CD8-positive, alpha-beta T cell (primary cell): ENCODE measurements at places on chromosomes 16 and 17. TPM values are rescaled to one million over a fixed set of nuclear protein-coding genes. Genes with fewer than 3 reads are reported as not detected.

Gene MAF
- 24.8 TPM for total RNA-seq

Gene KPNB1
- 170 TPM for total RNA-seq

Gene ZG16B
- total RNA-seq = not detected

Gene MFSD6L
- not detected for total RNA-seq

Gene PRKCB
- 62.8 TPM for total RNA-seq

Gene CDH13
- total RNA-seq = not detected

Gene ADAP2
- 0.14 TPM for total RNA-seq

Gene CDK3
- 3.3 TPM for total RNA-seq

Gene FGF11
- 1.7 TPM for total RNA-seq

Gene HOXB8
- total RNA-seq = not detected

Gene KRT33A
- total RNA-seq = not detected

Gene SMPD3
- 0.25 TPM for total RNA-seq

Gene TXNDC11
- 130 TPM for total RNA-seq

Gene KRT24
- not detected for total RNA-seq

Gene EXOC3L1
- total RNA-seq = not detected

Gene SEPTIN1
- 150 TPM for total RNA-seq

Gene PEMT
- total RNA-seq = 14.7 TPM

Gene TBC1D3I
- total RNA-seq = not detected

Gene CD300LF
- not detected for total RNA-seq

Gene HYDIN
- total RNA-seq = not detected

Gene RAB26
- total RNA-seq = not detected

Gene PKMYT1
- 0.44 TPM for total RNA-seq

Gene KRT32
- not detected for total RNA-seq

Gene ABCC3
- not detected for total RNA-seq

Gene QRICH2
- total RNA-seq = 1.4 TPM

Gene GSG1L
- not detected for total RNA-seq

Gene LAT
- 175 TPM for total RNA-seq

Gene KRTAP4-6
- not detected for total RNA-seq

Gene OR3A2
- total RNA-seq = 0.35 TPM
